ENCODE measurements at places on chromosomes 4 and X.

DNA sequence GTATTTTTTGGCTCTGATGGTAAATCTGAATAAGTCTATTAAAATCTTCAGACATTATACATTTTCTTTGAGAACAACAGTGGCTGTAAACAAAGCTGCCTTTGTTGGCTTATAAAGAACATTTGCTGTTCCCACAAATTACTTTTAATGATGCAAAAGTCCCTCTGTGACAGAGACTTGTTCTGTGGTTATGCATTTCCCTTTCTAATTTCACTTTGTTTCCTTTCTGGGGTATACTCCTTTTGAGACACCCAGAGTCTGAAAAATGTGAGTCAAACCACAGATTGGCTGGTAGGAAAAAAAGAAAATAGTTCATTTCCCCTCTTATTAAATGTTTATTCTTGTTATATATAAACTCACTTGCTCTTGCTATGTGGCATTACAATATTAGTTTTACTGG lies 402.4 kb downstream of the PACRGL start:
- no peak for DNase-seq

DNA sequence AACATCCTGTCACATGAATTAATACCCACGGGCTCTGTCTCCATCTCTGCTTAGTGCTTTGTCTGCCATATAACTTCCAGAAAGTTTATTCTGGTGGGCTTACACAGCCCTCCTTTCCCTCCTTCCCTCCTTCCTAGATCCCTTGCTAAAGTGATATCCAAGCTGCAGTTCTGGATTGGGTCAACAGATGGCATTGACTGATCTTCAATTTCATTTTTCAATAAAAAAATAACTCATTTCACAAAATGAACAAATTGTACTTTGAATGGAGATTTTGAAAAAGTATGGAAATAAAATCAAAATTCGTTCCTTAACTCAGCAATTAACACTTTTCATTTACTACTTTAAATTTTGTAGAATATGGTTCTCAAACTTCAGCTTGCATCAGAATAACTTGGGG lies 94.9 kb downstream of the NXF2 start:
- DNase-seq: no peak

DNA sequence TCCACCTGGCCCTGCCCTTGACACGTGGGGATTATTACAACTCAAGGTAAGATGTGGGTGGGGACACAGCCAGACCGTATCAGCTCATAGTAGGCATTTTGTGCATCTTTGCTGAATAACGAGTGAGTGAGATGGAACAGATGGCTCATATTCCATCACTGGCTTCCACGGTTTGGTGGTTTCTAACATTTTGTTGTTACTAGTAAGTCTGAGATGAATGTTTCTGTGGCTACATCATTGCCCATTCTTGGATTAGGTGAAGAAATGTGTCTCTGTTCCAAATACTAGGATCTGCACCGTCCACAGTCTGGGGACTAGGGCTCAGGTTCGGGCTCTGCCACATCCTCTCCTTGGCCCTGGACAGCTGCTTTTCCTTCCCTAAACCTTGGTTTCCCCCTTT lies 3.6 kb downstream of the ABLIM2 start:
- no peak for DNase-seq

DNA sequence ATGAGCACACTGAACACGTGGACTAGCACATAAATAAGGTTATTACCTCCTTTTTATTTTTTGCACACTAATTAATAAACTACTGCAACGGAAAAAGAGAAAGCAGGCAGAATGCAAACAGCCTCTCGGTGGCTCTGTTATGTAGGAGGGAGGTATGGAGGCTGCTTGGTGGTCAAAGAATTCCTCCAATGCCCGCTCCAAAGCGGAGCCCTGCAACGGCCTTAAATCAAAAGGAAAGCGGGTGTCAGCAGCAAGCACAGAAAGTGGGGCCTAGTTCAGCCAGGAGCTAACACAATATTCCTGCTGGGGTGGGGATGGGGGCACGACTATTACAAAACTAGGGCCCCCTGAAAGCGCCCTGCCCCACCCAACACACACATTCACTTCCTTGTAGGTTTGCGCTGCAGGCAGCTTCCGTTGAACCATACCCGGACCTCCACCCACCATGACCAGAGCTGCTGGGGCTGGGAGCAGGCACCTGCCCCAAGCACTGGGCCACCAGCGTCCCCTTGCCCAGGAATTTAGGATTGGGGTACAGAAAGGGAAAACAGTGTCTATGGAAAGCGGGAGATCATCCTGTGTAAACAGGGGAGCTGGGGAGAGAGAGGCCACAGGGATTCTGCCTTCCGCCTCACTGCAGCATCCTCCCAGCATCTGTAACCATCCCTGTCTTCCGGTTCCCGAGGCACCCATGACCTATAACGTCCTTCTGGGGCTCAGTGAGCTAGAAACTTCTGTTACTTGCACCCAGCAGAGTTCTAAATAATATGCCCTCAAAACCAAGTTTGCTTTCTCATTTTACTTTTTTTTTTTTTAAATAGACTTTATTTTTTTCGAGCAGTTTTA lies 57.1 kb upstream of the DDX3X start:
- peak; percentile 8 for DNase-seq

GRCh38 chr4:73170518-73171198 lies 87.9 kb downstream of the ANKRD17 start:
- DNase-seq: no peak

DNA sequence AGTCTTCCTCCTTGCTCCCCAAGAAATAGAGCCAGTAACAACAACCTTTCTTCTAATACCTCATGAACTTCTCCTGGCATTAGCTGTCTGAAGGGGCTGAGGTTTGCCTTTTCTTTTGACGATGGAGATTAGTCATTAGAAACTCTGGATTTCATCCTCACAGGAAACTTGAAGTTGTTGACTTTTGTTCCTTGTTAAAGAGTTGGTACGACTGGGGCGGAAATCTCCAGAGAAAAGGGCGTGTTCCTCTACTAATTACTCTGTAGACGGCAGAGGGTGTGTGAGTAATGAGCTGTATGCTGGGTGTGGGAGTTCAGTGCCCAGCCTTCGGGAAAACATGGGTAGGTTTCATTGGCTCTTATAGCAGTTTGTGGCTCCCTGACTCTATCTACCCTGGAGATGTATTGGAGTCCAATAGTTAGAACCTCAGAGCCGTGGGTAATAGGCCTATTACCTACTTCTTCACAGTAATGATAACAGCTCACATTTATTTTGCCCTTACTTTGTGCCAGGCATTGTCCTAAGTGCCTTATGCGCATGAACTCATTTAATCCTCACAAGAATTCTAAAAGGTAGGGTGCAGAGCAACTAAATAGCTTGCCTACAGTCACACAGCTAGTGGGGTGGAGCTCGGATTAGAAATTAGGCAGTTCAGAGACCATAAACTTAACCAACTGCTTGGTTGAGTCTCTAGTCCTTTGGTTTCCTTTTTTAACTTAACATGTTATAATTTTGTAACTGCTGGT lies 23.4 kb downstream of the TMEM164 start:
- DNase-seq: no peak

DNA sequence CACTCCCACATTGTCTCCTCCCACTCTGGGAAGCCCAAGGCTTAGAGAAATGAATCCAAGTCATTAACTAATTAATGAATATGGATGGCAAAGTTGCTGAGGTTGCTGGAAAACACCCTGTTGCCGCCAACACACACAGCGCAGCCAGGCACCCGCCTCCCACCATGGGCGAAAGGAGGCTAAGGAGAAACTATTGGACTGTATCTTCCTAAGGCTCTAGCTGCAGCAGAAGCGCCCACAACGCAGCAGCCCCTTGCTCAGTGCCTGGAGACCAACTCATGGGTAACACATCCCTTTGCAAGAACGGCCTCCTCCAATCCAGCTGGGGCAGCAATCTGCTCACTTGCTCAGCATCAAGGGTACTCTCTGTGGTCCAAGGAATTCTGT lies 34.2 kb downstream of the TSC22D3 start:
- DNase-seq: no peak

DNA sequence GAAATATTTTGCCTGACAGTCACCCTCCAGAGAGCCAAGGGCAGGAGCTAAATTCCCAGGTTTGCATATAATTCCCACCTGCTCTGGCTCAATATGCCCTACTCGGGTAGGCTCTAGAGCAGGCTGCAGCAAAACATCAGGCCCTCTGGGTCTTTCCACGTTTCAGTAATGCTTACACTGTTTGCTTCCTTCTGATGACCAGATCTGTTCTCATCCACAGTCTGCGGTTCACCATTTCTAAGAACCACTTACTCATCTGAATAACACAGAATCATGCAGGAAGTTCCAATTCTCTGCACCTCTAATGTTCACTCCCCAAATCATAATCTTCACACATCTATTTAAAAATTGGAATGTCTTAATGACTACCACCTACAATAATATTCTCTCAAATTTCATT lies 141.4 kb downstream of the PPP3CA start:
- peak; percentile 12 for DNase-seq

GRCh38 chrX:16112428-16112827 lies 10.9 kb upstream of the GRPR start:
- no peak for DNase-seq

DNA sequence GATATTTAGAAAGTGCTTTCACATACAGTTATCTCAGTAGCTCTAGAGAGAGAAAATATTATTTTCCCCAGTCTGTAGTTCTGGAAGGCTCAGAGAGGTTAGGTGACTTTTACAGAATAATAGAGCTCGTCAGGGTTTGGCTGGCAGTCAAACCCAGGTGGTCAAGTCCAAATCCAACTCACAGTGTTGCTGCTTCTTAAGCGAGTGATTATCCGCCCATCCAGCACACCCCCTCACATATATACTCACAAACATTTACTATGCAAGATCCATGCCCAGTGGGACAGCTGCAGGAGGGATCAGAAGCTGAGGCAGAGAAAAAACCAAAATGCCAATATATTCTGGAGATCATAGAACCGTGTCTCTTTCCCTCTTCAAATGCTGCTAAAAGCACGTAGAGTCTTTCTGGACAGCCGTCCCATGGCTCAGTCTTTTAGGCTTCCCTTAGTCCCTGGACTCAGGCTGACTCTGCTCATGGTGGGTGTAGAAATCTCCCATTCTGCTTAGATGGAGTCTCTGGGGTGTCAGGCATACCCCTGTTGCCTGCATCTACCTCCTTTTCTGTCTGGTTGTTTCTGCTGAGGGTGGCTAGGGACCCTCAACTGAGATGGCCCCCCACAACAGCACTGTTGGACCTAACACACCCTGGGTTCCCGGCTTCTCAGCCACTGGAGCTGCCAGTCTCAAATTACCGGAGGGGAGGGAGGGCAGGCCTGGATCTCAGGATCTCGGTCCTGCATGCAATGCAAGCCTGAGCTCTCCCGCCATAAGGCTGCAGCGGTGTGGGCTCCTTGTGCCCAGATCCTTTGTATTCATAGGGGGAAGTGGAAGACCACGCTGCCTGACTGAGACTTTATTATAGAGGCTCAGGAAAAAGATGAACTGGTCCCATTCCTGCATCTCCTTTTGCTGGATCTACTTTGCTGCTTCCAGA lies at the start of gene CHRNA9:
Gene CHRNA9, plus strand, starts transcription at position 743 of the 934 bp plus-strand sequence. Its CDS starts 135 bp downstream, at position 878.
- DNase-seq: no peak

DNA sequence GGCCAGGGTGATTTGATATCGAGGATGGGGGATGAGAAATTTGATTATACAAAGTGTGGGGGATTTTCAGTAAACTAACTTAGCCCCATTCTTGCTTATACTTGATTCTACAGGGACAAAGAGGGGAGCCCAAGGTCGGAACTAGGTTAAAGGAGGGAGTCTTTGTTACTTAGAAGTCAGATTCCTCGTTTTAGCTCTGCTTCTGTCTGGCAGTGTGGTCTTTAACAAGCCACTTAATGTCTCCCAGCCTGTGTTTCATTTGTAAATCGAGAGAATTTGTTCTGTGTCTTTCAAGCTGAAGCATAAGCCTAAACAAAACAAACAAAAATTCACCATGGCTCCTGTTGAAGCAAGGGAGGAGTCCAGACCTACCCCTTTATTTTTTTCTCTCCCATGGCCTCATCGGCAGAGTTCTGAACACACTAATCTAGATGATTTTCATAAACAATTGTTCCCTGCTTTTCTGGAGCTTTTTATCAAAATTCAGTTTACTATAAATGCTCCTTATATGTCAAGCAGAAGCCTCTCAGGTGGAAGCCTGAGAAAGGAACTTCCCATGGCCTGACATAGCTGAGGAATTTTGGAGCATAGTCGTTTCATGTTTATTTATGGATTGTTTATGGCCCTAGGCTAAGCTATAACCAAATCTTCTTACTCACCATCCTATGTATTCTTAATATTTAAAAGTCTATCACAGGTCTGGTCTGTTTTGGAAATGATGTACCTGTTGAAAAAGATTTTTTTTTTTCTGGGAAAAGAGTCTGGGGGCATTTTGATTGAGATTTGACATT lies 62.6 kb upstream of the SYTL5 start:
- DNase-seq: no peak

GRCh38 chr4:54700986-54701385 lies 43.2 kb downstream of the KIT start:
- DNase-seq: no peak

DNA sequence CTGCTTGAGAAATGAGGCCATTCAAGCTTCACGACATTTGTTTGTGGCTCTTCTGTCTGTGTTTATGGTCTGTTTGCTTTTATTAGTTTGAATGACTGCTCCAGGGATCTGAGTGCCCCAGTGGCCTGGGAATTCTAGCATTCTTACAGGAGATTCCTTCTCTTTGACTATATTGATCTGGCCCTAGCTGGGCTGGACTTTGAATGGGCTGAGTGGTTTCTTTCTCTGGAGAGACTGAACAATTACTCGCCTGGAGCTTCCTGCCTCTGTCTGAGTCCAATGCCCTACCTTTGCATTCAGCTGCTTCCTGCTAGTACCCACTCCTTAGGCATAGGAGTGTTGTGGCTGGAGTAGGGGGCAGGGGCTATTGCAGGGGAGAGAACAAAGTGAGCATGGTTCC lies 51.2 kb upstream of the EDA start:
- DNase-seq: no peak

DNA sequence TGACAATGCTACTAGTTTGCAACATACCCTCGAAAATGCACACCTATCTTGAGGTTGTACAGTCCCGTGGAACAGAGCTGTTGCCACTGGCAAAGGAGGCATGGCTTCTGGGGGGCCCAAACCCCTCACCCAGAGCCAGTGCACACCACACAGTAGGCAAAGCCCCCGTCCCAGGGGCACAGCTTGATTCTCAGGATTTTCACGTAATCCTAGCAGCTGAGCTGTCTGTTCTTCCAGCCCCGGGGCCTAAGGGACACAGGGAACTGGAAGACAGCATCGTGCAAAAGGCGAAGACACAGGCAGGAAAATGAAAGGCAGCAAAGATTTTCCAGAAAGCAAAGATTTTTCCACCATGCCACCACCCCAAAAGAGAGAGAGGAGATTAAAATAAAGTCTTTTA lies 77.2 kb downstream of the JAKMIP1 start:
- DNase-seq: no peak

- peak; percentile 32 for DNase-seq
These were observed 1.8 kb downstream of the ZFYVE28 start for GRCh38 chr4:2416564-2417225.

DNA sequence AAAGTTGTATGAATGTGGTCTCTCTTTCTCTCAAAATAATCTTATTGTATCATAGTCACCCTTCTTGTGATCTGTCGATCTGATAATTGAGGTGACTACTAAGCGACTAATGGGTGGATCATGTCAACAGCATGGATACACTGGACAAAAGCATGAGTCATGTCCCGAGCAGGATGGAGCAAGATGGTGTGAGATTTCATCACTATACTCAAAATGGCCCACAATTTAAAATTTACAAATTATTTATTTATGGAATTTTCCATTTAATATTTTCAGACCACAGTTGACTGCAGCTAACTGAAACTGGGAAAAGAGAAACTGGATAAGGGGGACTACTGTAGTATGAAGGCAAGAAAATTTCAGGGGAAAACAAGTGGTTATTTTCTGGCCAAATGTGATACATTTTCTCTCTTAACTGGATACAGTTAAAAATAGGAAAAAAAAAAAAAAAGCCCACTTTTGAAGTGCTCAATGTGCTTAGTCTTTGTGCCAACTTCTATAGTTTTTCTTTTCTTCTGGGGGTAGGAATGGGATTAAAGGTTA lies 25.3 kb downstream of the FAM241A start:
- DNase-seq: no peak

- no peak for DNase-seq
These were observed 41.9 kb downstream of the POLR2B start for GRCh38 chr4:57020467-57021101.
